ENCODE measurements at places on chromosomes 5 and 9.

DNA sequence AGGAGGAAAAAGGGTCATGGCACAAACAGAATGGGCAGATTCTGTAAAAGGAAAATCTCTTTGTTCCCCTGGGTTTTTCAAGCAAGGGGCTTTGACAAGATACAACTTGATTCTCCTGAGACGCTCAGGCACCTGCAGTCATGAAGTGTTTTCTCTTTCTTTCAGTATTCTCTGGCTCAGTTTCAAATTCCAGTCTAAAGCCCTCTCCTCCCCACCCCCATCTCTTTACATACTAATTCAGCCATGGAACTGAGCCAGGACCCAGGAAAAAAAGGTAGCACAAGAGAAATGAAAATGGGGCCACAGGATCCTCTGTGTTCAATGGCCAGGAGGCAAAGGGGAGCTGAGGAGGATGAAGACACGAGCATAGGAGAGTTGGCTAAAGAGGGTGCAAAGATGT is 408.4 kb downstream of the SPOCK1 start:
- no peak for DNase-seq

DNA sequence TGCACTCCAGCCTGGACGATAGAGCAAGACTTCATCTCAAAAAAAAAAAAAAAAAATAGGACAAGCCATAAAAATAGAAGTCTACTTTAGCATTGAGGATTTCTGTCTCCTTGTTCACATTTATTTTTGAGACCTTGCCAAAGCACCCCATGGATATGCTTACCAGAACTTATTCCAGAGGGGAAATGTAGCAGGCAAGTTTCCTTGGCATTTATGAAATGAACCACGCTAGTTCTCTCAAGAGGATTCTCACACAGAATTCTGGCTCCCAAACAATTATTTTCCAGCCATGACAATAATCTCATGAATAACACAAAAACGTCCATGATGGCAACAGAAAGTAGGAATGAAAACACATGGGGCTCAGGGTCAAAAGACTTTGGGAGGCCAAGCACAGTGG is 23.4 kb upstream of the GPX8 start:
- no peak for DNase-seq

- DNase-seq: no peak
Observed at GRCh38 chr5:159486836-159487235, 156.5 kb upstream of the IL12B start.

GRCh38 chr9:94644543-94644942 is 5.2 kb upstream of the FBP1 start:
- DNase-seq: no peak

GRCh38 chr5:84718377-84718776 is 333.7 kb upstream of the EDIL3 start:
- no peak for DNase-seq

GRCh38 chr5:160475864-160476438 is 54.3 kb downstream of the PTTG1 start:
- DNase-seq: no peak

DNA sequence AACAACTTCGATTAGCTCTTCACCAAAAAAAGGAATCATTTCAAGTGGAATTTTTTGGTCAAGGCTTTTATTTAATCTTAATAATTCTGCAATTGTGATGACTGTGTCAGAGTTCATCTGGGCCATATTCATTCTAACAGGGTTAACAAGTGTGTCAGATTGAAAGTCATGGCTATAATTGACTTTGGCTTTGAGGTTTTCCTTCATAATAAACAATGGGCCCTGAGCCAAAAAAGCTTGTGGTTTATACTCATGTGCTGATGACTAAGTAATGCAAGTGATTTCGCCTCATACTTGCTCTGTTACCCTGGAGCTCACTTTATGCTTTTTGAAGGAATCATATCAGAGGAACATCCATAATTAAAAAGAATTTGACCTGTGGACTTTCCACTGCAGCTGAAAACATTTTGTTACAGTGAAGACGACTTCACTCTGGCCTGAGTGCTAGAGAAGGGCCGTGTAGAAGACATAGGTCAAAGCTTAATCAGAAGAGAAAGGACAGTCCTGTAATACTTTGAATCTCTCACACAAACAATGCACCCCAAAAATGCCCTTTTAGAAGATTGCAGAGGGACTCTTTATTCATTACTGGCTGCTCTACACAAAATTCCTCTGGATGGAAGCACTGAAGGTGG is 101.7 kb downstream of the GDNF start:
- DNase-seq: peak; percentile 54

GRCh38 chr5:59130431-59130830 is 547.6 kb downstream of the RAB3C start:
- DNase-seq: no peak

DNA sequence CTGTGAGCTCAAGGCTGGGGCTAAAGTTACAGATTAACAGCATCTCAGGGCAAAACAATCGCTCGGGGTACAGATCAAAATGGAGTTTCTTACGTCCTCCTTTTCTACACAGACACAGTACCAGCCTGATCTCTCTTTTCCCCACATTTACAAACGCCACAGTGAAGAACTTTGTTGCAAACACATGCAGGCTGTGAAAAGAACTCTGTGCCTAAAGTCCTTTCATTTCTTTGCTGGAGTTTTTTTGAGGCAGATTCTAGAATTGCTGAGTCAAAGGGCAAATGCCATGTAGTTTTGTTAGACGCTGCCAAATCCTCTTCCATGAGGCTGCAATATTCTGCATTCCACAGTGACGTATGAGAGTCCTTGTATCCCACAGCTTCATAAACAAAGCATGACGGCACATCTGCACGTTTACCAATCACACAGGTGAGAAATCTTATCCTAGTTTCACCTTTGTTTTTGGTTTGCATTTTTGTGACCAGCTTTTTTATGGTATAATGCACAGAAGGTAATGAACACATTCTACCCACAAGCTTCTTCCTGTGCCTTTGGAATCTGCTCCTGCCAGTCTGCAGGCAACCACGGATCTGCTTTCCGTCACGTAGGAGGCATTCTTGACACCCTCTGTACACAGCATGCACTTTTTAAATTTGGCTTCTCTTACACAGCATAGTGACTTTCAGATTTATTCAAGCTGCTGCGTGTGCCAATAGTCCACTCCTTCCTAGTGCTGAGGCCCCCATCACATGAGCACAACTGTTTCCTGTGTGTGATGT is 44.6 kb upstream of the LPCAT1 start:
- DNase-seq: peak; percentile 85

DNA sequence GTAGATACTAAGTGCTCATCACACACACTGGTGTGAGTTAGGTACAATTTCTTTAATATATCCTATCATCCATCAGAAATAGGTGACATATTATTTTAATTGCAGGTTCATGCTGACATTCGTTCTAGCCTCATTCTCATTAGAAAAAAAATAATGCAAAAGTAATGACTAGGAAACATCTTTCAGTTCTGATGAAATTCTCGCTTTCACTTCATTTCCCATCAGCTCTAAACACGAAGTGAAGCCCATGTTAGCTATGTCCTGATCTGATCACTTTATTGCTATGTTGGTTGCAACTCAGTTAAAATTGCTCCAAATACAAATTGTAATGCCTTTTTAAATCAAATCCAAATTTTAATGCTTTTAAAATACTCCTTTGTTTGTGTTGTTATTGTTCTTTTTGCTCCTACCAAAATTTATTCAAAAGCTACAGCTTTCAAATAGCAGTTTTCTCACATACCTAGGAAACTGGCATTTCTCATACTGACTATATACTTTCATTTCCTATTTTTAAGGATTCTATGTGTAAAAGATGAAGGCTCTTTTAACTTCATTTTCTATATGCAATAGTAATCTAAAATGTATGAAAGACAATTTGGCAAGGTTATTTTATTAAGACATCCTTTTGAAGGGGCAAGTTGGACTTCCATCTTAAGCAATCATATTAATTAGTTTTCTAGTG is 1237.8 kb upstream of the ACO1 start:
- DNase-seq: no peak

GRCh38 chr5:68431601-68432337 is 216.2 kb downstream of the PIK3R1 start:
- no peak for DNase-seq

- DNase-seq: no peak
Observed at GRCh38 chr9:92496396-92497176, 14.3 kb upstream of the ASPN start.

DNA sequence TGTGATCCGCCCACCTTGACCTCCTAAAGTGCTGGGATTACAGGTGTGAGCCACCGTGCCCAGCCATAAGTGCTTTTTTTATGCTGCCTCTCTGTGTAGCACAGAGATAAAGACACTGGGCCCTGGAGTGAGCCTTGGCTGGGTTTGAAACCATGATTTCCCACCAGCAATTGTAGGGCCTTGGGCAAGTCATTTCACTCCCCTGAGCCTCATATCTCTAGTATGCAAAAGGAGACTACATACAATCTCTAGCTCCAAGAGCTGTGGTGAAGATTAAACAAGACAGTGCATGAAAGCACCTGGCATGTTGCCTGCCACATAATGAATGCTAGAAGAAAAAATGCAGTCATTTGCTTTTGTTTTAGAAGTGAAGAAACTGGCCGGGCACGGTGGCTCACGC is 3.9 kb downstream of the FABP6 start:
- no peak for DNase-seq

- no peak for DNase-seq
Observed at GRCh38 chr9:111076519-111076918, 38.2 kb upstream of the LPAR1 start.

GRCh38 chr5:35129276-35129675 is 81.5 kb upstream of the AGXT2 start:
- DNase-seq: peak; percentile 85

- no peak for DNase-seq
Observed at GRCh38 chr9:93532141-93532540, 44.2 kb upstream of the PHF2 start.

- peak; percentile 48 for DNase-seq
Observed at GRCh38 chr9:89312222-89312571, 1.2 kb downstream of the CKS2 start.

DNA sequence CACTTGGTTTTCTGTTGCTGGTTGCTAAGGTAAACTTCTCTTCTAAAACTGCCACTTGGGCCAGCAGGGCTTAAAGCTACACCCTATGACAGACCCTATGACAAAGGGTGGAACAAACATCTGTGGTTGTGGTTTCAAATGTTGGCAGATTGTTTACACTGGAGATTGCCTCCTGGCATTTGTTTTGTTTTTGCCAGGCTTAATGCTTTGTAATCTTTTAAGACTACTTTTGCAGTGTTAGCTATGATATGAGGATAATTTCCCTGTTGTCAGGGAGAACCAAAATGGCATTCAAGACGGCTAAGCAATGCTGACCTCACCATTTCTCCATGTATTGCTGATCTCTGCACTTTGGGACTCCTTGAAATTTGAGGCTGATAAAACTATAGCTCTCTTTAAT is 50.3 kb downstream of the MAMDC2 start:
- no peak for DNase-seq

DNA sequence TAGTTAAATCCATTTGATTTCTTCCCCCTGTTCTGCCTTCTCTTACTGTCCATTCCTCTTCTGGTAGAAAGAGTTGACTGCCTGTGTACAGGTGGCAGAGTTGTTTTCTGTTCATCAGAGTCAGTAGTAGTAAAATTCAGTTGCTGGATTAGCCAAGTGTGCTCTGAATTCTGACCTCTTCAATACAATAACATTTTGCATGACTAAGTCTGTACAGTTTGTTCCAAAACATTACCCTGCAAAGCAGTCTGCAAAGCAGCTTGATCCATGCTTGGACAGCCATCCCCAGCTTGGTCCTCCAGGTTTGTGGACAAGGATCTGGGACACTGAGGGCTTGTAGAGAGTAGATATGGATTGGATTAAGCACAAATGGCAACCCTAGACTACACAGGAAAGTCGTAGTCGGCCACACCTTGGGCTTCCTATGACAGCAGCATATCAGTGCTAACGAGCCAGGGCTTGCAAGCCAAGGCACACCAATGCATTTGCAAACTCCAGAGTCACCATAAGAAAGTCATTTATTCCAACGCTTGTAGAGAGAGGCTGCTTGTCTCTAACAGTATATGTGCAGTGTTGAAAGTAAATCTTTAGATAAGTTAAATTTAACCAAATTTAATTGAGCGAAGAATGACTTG is 25.2 kb downstream of the IL12B start:
- no peak for DNase-seq

DNA sequence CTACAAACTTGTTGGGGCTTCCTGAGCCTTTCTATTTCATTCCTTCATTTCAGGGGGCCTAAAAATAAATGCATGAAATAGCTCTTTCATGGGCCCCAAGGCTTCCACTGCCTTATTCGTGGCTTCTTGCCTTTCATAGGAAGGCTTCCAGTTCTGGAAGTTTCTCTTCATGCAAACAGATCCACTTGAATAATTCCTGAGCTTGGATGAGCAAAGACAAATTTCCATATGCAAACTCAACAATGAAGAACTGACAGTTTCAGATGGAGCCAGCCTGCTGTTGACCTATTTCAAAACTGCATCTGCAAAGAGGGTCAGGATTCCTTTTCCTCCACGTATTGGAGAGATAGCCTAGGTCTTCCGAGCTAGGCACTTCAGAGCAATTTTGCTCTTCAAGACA is 142.1 kb downstream of the MLLT3 start:
- DNase-seq: no peak

- DNase-seq: no peak
Observed at GRCh38 chr5:34803974-34804732, 34.8 kb upstream of the TTC23L start.

- peak; percentile 24 for DNase-seq
Observed at GRCh38 chr5:1772634-1773033, 27.0 kb downstream of the MRPL36 start.

DNA sequence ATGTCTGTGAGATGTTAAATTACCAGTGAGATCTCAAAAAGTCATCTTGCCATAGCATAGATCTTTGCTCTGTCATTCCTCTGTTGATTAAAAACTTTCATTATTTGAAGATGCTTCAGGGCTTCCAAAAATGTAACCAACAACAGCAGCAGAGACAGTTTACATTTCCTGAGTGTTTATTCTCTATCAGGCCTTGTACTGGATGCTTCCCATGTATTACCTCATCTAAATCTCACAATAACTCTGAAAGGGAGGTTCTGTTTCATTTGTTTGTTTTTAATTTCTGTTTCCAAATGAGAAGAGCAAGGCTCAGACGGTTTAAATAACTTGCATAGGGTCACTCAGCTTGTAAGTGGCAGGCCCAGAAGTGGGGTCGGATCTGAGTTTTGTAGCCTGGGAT is 45.2 kb downstream of the MRRF start:
- no peak for DNase-seq

DNA sequence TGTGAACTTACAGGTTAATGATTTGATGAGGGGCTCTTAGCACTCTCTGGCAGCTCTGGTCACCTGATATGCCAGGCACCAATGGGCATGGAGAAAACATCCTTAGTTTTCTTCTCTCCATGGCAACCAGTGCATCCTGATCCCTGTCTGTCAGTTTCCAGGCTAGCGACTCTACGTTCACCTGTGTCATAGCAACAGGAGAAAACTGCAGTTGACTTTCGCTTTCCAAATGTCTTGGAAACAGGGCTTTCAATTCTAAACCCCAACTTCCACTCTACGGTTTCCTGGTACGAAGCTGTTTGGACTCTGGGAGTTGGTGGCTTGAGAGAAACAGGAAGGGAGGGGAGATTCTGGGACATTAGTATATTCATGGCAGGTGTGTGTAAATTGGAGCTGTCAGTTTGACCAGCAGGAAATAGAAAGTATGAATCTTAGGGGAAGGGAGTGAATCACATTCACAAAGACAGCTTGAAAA is 74.4 kb downstream of the SLC28A3 start:
- no peak for DNase-seq

GRCh38 chr9:1879501-1879900 is 135.6 kb upstream of the SMARCA2 start:
- DNase-seq: no peak

GRCh38 chr9:92618633-92619225 is 51.2 kb downstream of the IPPK start:
- no peak for DNase-seq

- DNase-seq: no peak
Observed at GRCh38 chr9:132698989-132699388, 28.7 kb downstream of the GTF3C4 start.

All from ACHN (cell line).